HS-5 (cell line): ENCODE measurements at places on chromosomes 7 and 10.
A peak's percentile ranks its signal among the peaks of the same experiment; 100 is the strongest.

- no peak for DNase-seq
Observed at GRCh38 chr7:12401538-12402364, 1.9 kb downstream of the VWDE start.

DNA sequence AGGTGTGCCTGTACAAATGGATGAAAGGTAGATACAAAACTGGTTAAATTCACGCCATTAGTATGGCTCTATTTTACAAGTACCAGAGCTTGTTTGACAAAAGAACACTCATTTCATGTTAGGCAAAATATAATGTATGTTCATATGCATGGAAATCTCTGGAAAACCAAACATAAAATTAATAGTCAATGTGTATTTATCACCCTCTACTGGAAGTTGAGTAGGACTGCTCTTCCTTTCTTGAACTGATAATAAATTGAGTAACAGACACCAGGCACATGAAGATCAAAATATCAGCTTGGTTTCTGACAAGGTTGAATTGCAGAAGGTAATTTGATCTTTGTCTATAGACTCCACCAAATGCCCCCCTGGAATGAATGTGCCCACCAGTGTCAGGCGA is 19.8 kb upstream of the AKR1B1 start:
- no peak for DNase-seq

- no peak for DNase-seq
Observed at GRCh38 chr10:126272526-126272925, 115.8 kb downstream of the ADAM12 start.

- DNase-seq: peak; percentile 73
Observed at GRCh38 chr10:74056050-74056818, 58.3 kb downstream of the VCL start.

- no peak for DNase-seq
Observed at GRCh38 chr10:45302573-45302972, 12.8 kb downstream of the OR13A1 start.

GRCh38 chr10:33506391-33506790 is 171.9 kb upstream of the NRP1 start:
- DNase-seq: no peak

- no peak for DNase-seq
Observed at GRCh38 chr10:72044417-72045041, 43.8 kb downstream of the SPOCK2 start.

DNA sequence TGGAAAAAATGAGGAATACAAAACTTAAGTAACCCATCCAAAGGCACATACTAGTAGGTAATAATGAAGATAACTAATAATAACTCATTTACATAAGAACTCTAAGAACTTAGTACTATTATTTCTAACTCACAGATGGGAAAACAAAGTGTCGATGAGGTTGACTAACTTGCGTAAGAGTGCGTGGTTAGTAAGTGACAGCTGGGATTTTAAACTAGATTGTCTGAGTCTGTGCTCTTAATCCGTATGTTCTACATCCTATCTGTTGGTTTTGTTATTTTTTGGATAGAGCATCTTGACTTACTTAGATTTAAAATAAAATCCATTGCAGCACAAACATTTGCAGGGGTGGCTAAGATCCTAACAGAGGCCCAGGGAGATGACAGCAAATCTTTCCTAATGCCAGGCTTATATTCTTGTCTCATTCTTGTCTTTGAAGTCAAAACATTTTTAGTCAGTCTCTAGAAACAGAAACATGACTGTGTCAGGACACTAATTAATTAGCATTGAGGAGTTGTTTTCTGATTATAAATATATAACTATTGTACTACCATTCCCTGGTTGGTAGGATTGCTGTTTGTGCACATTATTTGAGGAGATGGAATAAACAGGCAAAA is 11.7 kb downstream of the RPA3 start:
- DNase-seq: no peak

- DNase-seq: no peak
Observed at GRCh38 chr7:77290425-77290824, 90.8 kb upstream of the FGL2 start.

- no peak for DNase-seq
Observed at GRCh38 chr10:98260350-98260749, 7.6 kb downstream of the LOXL4 start.

- no peak for DNase-seq
Observed at GRCh38 chr10:110822712-110823311, 48.9 kb upstream of the PDCD4 start.

DNA sequence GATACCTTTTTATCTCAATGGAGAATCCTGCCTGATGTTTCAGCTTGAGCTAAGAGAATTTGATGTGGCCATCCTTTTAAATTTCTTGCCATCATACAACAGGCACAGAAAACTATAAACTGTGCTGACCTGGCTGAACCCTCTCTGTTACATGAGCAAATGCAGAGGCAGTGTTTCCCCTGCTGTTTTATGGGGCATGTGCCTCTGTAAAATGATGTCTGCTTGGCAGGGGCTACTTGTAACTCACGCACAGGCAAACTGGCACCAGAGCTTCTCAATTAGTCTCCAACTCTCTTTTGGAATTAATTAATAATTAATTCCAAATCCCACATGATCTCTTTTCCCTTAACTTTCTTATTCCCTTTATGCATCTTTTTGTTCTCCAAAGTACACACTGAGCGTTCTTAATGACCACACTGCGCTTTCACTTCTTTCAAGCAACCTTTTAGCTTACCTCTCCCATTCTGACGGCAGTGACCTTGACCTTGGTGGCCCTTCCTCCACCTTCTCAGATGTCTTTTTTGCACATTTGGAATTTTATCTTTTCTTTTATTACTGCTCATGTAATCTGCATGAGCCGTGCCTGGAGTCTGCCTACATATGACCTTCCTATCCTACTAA is 334.0 kb downstream of the PLXNA4 start:
- no peak for DNase-seq

DNA sequence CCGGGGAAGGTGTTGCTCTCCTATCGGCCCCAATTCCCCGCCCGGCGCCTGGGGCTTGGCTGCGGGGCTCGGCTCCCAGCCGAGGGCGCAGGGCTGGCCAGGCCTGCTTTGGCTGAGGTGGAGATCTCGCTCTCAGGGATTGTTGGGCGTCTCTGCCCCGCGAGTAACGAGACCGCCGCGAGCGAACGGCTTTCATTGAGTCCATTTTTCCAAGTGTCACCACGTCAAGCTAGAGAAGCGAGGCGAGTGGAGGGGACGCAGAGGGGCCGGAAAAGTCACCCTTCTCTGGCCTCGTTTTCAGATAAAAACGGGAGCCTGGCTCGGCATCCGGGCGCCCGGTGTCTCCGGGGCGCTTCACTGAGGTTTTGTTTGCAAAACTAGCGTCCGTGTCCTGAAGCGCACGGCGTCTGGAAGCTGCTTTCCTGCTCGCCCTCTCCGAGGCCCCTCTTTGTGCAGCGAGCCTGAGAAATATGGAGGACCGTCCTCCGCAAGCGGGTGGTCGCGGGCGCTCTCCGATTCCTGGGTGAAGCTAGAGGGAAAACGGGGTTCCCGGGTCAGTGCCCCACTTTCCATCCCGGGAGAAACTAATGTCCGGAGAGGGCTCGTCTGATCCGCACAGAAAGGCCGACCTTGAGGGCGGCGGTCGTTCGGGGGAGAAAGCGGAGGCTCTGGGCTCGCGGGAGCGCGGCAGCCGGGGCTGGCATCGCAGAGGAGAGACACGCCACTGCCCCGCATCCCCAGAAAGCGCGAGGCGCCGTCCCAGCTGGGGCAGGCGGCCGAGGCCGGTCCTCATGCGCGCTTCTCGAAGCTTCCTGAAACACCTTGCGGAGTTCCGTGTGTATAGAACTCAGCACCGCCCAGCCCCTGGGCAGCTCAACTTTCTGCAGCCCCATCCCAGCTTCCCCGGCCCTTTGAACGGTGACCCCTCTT is 3.5 kb upstream of the EN2 start:
- no peak for DNase-seq

DNA sequence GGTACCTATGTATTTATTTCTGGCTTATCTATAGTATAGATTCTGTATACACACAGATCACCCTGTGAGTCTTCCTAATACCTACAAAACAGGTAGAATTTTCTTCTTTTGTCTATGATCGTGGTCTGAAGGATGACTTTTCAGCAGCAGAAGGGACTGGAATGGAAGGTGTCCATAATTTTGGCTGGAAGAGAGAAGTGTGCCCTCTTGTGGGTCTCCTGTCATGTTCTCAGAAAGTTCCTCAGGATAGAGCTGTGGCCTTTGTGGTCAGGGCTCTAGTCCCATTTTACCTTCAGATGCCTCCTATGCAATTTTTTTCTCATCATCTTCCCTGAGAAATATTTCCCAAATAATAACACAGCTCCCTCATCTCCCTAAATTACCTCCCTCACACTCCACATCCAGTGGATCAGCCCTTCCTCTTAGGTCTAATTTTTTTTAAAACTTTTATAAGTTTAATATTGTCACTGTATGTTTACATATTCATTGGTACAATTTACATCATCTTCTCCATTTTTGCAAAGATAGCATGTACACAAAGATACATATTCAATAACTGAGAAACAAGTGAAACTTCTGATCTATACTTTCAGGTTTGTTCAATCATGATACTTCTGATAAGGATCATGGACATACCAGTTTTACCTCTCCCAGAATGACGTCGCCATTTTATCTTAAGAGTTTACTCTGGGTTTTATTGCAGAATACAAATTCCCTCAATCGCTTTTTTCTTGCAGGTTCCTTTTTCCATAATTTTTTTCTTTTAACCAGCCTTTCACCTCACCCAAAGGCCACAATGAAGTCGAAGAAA is 112.7 kb downstream of the REEP3 start:
- DNase-seq: no peak

GRCh38 chr7:155660758-155661093 is 16.3 kb downstream of the RBM33 start:
- DNase-seq: no peak

GRCh38 chr10:30039988-30040387 is 19.4 kb downstream of the JCAD start:
- no peak for DNase-seq

DNA sequence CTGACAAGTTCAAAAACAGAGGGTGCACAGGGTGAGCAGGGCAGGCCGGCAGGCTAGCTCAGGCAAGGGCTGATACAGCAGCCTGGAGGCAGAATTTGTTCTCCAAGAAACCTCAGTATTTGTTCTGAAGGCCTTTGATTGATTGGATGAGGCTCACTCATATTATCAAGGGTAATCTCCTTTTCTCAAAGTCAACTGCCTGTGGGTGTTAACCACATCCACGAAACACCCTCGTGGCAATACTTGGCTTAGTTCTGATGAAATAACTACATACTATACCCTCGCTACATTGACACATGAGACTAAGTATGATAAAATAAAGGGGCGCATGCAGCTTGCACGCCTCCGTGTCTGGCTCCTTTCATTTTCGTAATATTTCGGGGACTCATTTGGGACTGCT is 4.4 kb upstream of the PPP2R2D start:
- no peak for DNase-seq

DNA sequence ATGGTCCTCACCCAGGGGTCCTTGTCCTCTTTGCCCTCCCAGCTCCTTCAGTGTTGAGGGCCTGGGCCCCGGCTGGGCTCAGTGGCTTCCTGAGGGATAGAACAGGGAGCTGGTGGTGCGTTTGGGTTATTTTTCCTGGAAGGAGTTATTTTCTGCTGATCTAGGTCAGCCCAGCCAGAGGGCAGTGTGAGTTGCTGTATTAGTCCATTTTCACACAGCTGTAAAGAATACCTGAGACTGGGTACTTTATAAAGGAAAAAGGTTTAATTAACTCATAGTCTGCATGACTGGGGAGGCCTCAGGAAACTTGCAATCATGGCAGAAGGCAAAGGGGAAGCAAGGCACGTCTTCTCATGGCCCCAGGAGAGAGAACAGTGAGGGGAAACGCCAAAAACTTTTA is 122.4 kb upstream of the PCBD1 start:
- no peak for DNase-seq

GRCh38 chr7:45099891-45100760 is 11.4 kb upstream of the NACAD start:
- DNase-seq: no peak

DNA sequence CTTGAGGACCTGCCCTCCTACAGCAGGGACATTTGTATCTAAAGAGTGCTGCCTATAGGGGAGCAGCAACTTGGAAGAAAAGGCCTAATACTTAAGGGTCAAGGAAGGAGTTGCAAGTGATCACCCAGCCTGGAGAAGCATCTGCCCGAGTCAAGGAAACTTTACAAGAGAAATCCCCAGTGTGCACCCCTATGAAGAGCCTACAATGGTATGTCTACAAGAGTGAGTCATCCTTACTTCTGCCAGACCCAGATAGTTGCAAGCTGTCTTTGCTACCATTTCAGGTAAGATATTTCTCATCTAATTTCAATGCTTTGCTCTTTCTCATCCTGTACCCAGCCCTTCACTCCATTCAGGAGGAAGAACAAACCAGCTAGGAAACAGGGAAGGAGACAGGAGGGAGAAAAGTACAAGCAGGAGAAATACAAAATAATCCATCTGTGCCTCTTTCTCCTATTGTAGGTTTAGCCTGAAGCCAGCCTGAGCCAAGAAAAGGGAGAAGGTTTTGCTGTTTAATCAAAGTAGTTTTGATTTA is 34.4 kb upstream of the AGR3 start:
- peak; percentile 74 for DNase-seq

- no peak for DNase-seq
Observed at GRCh38 chr10:58291538-58292174, 22.7 kb downstream of the CISD1 start.

GRCh38 chr10:48608279-48608681 is 3.4 kb upstream of the ARHGAP22 start:
- no peak for DNase-seq

- no peak for DNase-seq
Observed at GRCh38 chr7:2307690-2308107, 6.5 kb downstream of the SNX8 start.

DNA sequence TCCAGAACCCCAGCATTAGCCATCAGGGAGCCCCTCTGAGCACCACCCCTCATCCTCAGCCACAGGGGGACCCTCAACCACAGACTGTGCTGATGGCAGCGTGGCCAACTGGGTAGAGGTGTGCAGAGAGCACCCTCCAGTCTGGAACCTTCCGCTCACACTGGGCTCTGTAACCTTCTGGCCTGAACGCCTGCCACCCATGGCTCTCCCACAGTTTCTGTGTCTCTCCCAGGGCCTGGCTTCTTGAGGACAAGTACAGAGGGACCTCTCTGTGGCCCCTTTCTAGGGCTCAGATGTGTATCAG is 503.0 kb upstream of the MGMT start:
- DNase-seq: no peak

GRCh38 chr10:73537709-73538108 is 41.9 kb upstream of the PPP3CB start:
- no peak for DNase-seq

GRCh38 chr10:78185693-78186055 is 152.0 kb downstream of the RPS24 start:
- no peak for DNase-seq

GRCh38 chr7:149680331-149681025 is 92.9 kb downstream of the ZNF467 start:
- no peak for DNase-seq

DNA sequence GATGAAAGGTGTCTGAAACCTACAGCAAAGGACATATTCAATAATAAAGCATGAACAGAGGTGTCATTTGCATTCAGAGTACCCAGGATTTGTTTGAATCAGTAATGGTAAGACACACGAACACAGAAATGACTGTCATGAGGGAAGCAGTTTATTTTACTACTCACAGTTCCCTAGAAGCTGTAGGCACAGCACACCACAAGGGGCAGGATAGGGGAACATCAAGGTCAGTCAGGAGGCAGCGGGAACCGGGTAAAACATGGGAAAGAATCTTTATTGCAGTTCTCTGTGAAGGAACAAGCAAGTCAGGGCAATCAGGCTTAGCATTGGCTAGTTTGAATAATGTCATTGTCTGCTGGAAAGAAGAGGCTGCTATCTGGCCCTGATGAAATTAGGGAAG is 70.2 kb upstream of the PDSS1 start:
- DNase-seq: no peak
